NAMALWA (cell line): ENCODE measurements at places on chromosomes 1 and 21.

DNA sequence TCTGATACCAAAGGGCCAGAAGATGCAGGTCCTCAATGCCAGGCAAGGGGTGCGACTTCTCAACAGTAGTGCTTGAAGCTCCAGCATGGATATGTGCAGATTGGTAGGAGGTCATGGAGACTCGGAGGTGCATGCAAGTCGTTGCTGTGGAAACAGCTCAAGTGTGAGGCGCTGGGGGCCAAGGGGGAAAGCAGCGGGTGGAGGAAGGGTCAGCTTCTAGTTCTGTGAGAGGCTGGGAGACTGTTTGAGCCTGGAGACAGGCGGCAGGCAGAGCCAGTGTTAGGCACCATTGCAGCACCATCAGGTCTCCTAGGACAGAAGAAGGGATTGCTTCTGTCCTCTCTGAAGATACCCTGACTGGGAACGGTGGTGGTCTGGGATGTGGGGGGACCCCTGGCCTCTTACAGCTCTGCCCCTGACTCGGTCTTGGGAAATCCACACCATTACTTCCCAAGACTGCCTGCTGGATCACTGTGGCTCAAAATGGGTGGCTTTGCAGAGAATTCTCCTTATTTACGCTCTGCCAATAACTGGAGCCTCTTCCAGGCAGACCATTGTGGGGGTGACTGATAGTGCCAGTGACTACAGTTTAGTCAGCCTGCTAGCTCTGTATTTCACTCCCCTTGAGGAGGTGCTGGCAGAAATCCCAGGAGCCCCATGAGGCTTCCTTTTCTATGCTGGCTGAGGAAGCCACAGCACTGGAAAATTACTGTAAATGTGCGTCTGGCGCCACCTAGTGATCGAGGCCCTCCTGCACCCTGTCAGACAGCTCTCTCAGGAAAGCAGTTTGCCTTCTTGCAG, 46.3 kb upstream of the VANGL1 start:
- peak; percentile 70 for DNase-seq

DNA sequence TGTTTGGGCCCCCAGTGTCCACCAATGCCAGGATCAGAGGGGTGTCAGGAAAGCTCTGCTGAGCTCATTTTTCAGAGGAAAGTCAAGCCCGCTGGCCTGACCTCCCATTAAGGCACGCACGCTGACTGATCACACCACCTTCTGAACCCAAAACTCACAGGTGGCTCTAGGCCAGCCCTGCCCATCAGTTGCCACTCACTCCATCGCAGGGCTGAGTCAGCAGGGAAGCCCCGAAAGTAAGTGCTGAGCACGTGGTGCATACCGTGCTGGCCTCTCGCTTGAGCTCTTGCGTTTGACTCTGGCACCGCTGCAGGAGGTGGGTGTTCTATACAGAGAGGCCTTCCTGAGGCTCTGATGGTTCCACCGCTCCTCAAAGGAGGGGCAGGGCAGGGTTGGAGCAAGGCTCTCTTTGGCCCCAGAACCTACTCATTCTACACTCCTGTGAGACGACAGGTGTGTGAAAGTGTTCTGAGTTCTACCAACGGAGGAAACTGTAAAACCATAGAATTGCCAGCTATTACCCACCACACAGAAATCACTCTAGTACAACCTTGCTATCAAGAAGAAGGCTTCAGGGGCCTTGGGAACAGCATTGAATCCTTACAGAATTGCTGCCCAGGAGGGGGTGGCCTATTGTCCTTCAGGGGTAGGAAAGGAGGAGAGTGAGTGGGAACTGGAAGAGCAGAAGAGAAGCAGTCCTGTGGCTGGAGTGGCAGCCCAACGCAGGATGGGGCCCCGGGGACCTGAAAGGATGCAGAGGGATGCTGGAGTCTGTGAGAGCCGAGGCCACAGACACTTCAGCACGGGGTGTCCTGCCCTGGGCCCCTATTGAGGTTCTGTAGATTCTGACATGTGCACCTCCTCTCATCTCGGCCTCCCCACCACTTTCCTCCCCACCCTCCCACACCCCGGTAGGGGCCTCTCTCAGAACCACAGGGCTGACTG, 214.7 kb upstream of the EDN2 start:
- DNase-seq, result no peak

- DNase-seq, result no peak
These were observed 1313.7 kb downstream of the NCAM2 start for GRCh38 chr21:22311741-22312462.

DNA sequence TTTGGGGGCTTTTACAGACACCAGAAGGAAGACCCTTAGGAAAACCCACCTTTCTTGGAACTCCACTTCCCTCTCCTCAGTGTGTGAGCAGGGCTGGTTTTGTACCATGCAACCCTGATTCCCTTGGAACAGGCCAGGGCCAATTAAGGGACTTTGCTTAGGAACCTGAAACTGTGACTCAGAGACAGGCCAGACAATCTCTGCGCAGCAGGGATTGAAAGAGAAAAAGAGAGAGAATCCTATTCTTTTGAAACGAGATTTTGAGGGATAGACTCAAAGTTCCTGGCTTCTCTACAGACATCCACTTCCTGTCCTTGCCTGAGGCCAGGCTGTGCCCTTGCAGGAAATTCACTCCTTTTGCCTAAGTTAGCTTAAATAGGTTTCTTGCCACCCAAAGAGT, 23.1 kb upstream of the C1orf198 start:
- no peak for DNase-seq

DNA sequence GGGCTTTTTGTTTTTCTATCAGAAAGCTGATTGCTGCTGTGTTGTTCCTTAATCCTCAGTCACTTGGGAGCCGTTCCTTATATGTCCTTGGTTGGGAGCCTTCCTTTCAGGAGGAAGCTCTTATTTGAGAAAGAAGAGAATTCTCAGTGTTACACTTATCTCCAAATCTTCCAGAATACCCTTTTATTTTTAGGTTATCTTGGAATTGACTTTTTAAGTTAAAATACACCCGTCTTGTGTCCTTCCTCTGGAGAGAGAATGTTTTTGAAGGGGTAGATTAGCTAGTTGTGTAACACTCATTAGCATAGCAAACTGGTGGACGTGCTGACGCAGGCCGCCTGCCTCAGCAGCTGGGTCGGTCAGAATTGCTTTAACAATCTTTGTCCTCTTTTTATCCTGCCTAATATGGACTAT, 42.1 kb downstream of the LRRC8B start:
- DNase-seq, result no peak

- DNase-seq, result peak; percentile 21
These were observed 442.1 kb downstream of the PTBP2 start for GRCh38 chr1:97163591-97164275.

- DNase-seq, result no peak
These were observed 46.9 kb upstream of the ADAMTS1 start for GRCh38 chr21:26892151-26892550.

- no peak for DNase-seq
These were observed 8.9 kb upstream of the KCNE1 start for GRCh38 chr21:34520764-34521508.

DNA sequence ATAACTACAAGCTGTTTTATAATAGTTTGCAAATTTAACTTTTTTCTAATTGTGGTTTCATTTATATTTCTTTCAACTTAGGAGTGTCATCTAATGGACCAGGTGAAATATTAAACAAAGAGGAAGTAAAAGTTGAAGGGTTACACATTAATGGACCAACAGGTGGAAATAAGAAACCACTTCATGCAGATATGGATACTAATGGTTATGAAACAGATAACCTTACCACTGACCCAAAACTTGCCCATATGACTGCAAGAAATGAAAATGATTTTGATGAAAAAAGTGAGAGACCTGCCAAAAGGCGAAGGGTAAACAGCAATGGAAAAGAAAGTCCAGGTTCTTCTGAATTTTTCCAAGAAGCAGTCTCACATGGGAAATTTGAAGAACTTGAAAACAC, 59.7 kb downstream of the MIER1 start:
- DNase-seq, result no peak

DNA sequence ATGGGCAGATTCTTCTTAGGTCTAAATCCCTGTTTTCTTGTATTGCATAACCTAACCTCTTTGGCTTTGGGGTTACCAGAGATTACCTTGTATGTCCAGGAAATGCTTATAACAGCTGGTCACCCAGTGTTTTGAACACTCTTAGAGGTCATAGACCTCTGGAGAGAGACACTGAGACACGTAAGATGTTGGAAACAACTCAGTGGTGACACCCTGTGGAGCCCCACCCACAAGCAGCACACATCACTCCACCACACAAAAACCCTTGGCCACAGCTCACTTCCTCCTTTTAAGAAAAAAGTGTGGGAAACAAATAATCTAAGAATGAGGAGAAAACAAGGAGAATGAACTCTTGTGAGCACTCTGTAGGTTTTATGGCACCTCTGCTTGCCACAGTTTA, 26.3 kb upstream of the CYP4B1 start:
- DNase-seq, result peak; percentile 17

GRCh38 chr1:174040387-174040786, 18.2 kb upstream of the RC3H1 start:
- peak; percentile 26 for DNase-seq

GRCh38 chr1:16212251-16212961, at the start of gene ARHGEF19:
TSS of gene ARHGEF19 (minus strand) at chr1:16212652. CDS start at chr1:16209054, 3,598 bp downstream.
- no peak for DNase-seq

- DNase-seq, result no peak
These were observed 71.7 kb downstream of the PRRX1 start for GRCh38 chr1:170735366-170736263.

DNA sequence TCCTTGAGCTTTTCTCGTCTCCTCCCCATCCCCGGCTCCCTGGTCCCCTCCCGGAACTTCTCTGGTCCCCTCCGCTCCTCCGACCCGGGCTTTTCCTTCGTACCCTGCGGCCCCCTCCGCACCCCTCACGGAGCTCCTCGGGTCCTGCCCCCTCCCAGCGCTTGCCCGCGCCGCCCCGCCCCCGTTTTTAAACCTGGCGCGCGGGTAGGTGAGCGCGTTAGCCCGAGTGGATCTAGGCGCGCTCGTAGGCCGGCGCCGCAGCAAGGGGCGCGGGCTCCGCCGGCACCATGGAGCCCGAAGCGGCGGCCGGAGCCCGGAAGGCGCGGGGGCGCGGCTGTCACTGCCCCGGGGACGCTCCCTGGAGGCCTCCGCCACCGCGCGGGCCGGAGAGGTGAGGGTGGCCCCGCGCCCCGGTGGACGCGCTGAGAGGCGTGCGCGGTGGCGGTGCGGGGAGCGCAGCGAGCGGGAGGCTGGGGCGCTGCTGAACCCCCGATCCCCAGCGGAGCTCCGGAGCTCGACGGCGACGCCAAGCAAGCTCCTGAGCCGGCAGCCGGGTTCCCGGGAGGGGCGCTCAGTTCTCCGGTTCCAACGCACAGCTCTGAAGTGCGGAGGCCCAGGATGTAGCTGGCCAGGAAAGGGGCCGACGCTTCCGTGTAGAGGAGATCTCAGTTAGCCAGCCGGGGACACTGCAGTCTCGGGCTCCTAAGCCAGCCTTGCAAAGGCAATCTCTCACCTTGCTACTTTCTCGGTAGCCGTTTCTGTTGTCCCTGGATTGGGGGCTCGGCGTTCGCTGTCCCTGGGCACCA, at the start of gene RIPPLY3:
Gene RIPPLY3, plus strand, starts transcription at position 217 of the 806 bp plus-strand sequence. Its CDS starts 71 bp downstream, at position 288.
- DNase-seq, result no peak

GRCh38 chr1:220044678-220045355, 1.5 kb downstream of the EPRS1 start:
- DNase-seq, result peak; percentile 44

GRCh38 chr21:22650226-22650625, 1652.0 kb downstream of the NCAM2 start:
- DNase-seq, result no peak

GRCh38 chr1:154427173-154428139, 22.3 kb downstream of the IL6R start:
- DNase-seq, result no peak

DNA sequence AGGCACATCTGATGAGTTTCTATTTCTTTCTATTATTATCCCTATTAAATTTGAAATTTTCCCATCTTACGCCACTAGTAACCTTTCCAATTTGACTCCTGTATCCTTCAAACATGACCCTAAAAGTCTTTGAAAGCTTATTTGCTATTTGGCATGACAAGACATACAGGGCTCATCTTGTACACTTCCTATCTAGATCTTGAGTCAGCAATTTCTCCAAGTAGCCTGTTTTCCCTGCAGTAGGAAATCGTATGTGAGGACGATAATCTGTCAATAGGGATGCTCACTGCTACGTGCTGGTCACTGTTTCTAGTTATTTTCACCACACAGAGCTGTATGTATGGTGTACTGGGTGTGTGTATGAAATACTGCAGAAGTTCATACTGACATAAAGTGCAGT, 142.7 kb downstream of the CDC42BPA start:
- no peak for DNase-seq

GRCh38 chr1:25570798-25571521, 27.6 kb downstream of the LDLRAP1 start:
- no peak for DNase-seq

DNA sequence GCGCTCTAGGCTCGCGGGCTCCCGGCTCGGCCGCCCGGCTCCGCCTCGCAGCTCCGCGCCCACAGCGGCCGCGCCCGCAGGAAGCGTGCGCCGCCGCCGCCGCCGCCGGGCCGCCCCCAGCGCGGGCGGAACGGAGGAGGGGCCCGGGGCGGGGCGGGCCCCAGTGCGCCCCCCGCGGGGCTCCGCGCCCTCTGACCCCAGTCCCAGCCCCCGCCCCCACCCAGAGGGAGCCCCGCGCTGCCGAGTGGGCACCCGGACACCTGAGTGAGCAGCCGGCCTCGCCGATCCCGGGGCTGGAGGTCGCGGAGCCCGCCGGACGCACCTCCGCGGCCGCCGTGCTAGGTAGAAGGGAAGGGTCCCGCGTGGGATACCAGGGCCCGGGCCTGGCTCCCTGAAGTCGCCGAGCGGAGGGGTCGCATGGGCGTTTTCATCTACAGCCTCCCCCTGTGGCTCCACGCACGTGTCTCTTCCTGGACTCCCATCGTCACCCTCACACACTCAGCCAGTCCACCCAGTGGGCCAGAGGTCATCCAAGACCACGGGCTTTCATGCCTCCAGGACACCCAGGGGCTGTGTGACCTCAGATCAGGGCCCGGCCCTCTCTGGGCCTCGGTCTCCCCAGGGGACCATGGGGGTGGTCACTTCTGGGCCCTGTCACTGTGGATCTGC, at the start of gene SDC3:
Gene SDC3, minus strand, starts transcription at position 63 of the 669 bp plus-strand sequence. CDS start 172 bp downstream, outside the sequence.
- no peak for DNase-seq

GRCh38 chr1:77271852-77272580, 9.8 kb upstream of the AK5 start:
- DNase-seq, result no peak

GRCh38 chr1:228224198-228225164, 16.6 kb downstream of the OBSCN start:
- DNase-seq, result no peak

DNA sequence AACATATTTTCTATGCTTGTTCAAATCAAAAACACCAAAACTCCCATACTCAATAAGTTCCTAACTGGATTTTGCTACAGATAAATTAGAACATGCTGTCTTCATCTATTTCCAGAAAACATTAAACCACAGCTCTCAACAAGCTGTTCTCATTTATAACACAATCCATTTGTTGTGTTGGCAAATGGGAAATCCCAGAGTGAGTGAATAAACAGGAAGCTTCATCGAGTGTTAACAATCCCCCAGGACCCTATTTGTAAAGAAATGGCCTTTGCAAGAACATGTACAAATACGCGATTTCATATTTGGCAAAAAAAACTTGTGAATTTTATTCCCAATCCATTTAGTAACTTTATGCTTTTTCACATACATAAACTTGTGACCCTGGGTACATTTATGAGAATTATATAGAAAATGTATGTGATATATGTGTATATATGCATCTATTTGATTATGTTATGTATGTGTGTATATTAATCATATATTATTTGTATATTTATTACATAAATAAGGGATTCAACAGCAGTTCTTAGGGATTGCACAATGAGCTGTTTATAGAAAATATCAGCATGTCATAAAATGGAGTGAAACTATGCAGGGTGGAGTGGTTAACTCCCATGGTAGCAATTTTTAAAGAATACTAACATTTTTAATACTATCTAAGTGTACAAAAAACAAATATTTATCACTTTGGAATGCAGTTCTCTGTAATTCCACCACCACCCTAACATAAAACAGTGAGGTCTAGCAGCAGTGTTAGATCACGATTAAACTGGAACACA, 160.0 kb downstream of the NEGR1 start:
- DNase-seq, result no peak
